GM23248 (cell line): ENCODE measurements at places on chromosomes 2 and 18. TPM values are rescaled to one million over a fixed set of nuclear protein-coding genes. Genes with fewer than 3 reads are reported as not detected.

The TEX44 gene
- not detected in 2 replicates for total RNA-seq

The KIF1A gene
- total RNA-seq: under 0.01 TPM in 1 of 2 replicates, not detected in the other

The BMP10 gene
- not detected in 2 replicates for total RNA-seq

The CCDC148 gene
- 0.13 and 0.86 TPM in 2 replicates for total RNA-seq

The TRIM43 gene
- total RNA-seq: not detected in 2 replicates

The TWSG1 gene
- 124 and 136 TPM in 2 replicates for total RNA-seq

The LONRF2 gene
- total RNA-seq: under 0.01 and 0.13 TPM in 2 replicates

The TUBA3E gene
- not detected in 2 replicates for total RNA-seq

The GKN1 gene
- not detected in 2 replicates for total RNA-seq

The VWA3B gene
- total RNA-seq: not detected in 2 replicates

The LAMA1 gene
- total RNA-seq: 5.4 and 6.2 TPM in 2 replicates

DNA sequence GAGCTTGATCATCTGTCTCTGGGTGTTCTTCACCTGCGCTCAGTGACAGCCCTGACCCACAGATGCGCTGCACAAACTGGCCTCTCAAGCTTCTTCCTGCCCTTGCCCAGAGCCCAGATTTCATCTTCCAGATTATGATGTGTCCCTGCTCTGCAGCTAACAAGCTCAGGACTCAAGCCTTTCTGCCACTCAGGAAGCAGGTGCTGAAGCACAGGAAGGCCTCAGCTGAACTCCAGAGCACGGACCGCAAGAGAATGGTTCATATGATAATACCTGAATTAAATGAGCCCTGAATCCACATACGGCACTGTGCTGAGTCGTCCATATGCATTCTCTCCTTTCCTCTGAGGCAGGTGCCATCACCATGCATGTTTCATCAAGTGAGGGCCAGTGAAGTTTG, 3.8 kb downstream of the CD207 start:
- DNase-seq: no peak

DNA sequence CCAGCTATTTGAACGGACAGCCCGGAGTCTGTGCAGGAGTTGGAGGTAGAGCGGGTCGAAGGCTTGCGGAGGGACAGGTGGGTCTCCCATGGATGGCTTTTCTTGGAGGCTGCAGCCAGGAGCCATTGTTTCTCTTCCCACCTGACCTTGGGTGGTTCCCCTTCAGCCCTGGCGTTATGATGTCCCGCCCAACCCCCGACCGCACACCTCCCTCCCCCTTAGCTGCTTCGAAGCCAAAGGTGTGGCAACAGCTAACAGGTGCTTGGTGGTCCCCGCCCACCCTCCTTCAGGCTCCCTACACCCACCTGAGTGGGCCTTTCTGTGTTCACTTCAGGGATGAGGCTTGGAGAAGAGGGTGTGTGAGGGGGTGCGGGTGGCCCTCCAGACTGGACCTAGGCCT, 62.7 kb downstream of the HPCAL1 start:
- DNase-seq: no peak

- no peak for DNase-seq
Measured at GRCh38 chr2:215984661-215985060, 28.7 kb downstream of the MREG start.

DNA sequence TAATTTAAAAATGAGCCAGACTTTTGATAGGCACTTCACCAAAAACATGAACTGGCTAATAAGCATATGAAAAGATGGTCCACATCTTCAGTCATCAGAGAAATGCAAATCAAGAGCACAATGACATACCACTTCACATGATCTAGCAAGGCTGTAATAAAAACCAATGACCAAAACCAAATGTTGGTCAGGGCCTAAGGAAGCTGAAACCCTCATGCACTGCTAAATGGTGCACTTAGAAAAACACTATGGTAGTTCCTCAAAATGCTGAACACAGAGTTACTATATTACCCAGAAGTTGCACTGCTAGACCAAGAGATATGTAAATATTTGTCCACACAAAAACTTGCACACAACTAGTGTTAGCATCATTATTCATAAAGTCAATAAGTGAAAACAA, 504.9 kb upstream of the SOX11 start:
- no peak for DNase-seq

DNA sequence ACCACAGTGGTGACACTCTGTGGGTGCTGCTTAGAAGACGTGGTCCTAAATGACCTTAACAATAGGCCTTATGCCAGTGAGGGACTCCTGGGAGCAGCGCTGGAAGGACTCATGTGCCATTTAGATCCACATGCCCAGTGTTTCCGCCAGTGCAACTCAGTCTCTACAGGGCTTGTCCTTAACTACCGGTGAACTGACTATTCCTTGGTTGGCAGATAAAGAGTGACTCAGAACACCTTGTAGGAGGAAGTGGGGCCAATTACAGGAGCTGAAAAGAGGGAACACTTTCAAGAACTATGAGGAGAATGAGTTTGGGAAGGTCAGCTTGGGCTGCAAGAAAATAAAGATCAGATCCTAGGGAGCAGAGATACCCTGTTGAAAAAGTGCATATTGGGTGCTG, 1.8 kb upstream of the CDK5R2 start:
- no peak for DNase-seq

DNA sequence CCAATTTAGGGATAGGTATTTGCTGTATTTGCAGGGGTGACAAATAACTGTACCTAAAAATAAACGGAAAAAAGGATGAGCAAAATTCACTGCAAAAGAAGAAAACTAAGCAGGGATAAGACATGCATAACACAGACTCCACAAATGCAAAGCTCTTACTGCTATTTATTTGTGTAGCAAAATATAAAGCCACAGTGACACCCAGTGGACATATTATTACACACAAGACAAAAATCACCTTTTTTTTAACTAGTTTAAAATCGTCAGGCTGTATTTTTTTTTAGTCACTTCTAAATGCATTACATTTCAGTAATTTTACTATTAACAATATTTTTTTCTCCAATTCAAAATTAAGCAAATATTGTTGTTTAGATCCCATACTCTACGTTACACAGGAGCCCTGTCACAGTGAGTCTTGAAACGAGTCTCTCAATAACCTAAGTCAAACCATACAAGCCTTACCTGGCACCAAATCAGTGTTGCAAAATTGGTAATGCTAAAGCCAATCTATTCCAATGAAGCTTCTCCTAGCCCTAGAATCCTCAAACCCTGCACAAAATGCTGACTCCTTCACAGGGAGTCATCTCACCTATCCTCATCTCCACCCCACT, 23.7 kb downstream of the METTL4 start:
- peak; percentile 73 for DNase-seq

DNA sequence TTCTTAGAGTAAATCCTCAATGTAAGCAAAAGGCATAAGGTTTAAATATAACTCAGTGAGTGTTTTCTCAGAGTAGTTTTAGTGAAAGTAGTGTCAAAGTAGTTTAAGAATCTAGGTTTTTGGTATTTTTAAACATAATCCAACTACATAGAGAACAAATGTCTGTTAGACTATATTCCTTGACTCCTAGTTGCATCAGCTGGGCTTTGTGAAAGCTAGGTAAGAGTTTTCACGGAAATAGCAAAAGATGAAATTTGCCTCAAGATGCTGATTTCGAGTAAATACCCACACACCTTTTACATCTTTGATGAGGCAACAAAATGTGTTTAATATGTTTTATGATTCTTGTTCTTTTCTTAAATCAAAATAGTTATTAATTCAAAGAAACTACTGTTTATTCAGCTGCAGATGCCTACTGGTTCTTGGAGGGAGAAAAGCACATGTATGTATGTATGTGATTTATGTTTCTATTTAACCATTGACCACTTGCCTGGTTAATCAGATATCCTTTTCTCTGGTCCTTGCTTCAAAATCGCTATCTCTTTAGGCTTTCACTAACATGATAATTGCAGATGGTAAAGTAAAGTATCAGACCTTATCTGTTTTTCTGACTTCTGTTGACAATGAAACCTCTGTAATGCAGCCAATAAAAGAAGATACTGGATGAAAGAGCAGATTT, 117.4 kb upstream of the NOSTRIN start:
- no peak for DNase-seq

DNA sequence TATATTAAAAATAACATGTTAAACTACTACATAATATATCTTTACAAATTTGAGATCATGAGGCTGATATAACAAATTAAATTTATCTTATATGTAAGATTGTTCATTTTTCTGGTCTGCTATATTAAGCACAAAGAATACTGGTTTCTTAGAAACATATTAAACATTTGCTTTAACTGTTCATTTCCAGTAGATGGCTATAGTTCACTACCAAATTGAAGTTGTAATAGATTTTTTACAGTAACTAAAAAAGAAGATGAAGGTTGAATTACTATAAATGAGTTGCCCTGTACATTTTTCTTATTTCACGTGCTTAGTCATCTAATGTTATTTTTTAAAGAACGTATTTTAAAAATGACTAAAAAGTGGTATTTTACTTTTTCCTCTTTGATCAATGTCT, 57.0 kb downstream of the ZNF407 start:
- DNase-seq: peak; percentile 47

DNA sequence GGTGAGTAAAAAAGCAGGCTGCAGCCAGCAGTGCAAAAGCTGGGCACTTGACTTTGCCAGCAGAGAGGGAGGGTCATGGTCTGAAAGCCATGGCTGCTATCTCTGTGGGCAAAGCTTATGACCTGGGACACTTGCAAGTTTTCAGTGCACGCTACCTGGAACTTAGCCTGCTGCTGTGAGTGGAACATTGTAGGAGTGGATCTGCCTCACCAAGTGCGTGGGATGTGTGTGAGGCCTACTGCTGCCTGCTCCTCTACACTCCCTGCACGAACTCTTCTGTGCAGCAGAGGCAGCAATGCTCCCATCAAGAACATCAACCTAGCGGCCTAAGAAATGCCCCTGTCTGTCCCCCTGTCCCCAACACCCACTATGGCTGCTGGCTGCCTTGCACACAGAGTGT, 344.1 kb upstream of the REG3G start:
- no peak for DNase-seq

- peak; percentile 69 for DNase-seq
Measured at GRCh38 chr2:42962508-42962953, 170.1 kb upstream of the HAAO start.

DNA sequence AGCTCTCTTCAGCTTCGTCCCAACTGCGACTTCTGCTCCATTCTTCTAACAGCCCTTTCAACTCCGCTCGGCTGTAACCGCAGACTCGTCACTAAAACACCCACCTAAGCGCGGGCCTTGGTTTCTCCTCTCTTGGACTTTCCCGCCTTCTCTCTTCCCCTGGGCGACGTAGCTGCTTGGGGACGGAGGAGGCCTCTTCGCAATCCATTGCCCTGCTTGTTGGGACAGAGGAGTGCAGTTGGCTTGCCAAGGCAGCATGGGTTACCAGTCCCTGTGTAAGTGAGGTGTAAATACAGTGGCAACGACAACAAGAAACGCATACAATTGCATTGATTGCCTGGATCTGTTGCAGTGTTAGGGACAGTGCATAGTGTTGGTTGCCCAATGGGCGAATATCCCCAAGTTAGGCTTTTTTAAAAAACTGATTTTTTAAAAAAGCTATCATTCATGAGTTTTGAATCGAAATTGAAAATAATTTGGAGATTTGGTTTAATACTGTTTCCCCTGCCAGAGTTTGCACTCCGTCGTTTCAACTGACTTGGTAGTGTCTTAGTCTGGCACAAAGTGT, 484 bp upstream of the DARS1 start:
- DNase-seq: no peak

GRCh38 chr2:75606761-75607399, 39.7 kb upstream of the MRPL19 start:
- peak; percentile 62 for DNase-seq

GRCh38 chr2:7612969-7613368, 695.8 kb downstream of the RNF144A start:
- DNase-seq: peak; percentile 54

DNA sequence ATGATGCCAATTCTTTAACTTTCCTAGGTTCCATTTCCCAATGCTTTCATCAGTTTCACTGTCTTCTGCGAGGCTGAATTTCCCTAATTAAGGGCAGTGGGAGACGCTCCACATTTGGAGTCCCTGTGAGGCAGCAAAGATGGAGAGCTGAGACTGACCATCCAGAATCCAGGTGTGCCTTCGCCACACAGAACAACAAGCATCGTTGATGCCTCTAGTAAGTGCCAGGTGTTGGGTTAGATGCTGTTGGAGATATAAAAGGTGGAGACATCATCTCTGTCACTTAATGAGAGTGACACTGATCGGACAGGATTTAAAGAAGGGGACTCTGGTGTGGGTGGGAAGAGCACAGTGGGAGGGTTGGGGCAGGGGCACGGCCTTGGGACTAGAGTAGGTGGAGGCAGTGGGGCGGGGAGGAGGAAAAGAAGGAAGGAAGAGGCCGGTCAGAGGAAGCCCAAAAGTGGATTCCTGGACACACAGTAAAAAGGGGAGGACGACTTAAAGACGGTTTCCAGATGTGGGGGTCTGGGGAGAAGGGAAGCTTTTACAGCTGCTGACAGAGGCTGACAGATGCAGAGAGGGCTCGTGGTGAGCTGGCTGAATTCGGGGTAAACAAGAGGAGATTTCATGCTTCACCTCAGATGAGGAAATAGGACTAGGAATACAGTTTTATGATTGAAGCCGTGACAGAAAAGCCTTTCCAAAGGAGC, 113.0 kb downstream of the BCL2 start:
- DNase-seq: no peak

DNA sequence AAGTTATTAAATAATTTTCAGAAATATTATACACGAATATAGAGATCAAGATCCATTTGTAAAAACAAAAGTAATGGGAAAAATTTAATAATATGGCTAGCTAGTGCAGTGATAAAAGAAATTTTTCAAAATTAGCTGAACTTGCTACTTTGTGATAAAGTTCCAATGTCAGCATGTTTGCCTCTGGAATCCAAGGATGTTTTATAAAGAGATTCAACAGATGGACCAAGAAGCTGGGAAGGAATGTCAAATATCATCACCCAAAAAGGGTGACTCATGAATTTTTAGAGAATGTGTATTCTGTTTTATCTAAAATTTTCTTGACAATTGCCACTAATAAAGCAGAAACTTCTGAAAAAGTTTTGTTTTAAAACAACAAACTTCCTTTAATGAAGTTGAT, 95.3 kb downstream of the FSIP2 start:
- no peak for DNase-seq

GRCh38 chr2:179913809-179914208, 52.4 kb upstream of the ZNF385B start:
- no peak for DNase-seq

DNA sequence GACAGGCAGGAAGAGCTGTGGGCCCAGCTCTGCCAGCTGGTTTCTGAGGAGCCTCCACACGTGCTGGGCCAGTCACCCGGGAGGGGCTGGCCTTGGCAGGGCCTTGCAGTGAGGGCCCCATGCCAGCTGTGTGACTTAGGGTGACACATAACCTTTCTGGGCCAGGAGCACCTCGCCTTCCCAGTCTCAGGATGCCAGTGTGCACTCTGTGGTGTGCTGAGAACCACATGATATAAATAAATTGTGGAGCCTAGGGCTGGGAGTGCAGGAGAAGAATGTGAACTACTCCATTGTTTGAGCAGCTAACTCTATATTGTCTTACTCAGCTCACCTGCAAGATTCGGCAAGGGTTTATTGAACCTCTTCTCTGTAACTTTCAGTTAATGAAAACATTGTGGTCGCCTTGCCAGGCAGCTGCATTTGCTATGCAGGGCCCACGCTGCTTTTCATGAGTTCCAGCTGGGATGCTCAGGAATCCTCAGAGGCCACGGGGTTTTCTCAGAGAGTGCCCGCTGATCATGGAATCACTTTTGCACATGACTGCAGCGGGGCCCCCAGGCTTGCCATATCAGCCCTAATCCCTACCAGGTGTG, 222.3 kb downstream of the SH3RF3 start:
- peak; percentile 93 for DNase-seq
